Stimulated activated CD8-positive, alpha-beta memory T cell treated with anti-CD3 and anti-CD28 coated beads, Interleukin-7, amount 100 ng/mL, for 1 hour (primary cell): ENCODE measurements at places on chromosomes 4 and X.

DNA sequence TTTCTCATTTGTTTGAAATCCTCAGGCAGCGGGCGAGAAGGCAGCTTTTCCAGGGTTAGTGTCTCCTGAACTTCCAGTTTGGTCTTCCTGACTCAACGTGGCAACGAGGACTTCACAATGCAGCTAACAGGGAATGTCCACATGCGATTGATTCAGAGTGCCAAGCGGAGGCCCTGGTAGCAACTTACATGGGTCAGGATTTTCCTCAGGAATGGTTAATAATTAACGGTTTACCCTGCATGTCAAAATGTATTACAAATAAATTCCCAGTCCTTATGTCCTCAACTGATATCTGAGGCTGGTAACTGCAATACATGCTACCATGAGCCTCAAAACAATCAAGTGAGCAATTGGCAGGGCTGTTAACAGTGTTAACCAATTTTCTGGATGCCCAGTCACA lies 67.2 kb downstream of the MAP3K15 start:
- no peak for DNase-seq

- no peak for DNase-seq
These were observed 428.2 kb downstream of the TLL1 start for GRCh38 chr4:166301266-166301665.

- no peak for DNase-seq
These were observed 160.0 kb upstream of the ARX start for GRCh38 chrX:25175743-25176142.

- no peak for DNase-seq
These were observed 19.7 kb downstream of the VSIG1 start for GRCh38 chrX:108064613-108065012.
